ENCODE measurements at places on chromosomes 6 and 20. TPM values are rescaled to one million over a fixed set of nuclear protein-coding genes. Genes with fewer than 3 reads are reported as not detected.

DNA sequence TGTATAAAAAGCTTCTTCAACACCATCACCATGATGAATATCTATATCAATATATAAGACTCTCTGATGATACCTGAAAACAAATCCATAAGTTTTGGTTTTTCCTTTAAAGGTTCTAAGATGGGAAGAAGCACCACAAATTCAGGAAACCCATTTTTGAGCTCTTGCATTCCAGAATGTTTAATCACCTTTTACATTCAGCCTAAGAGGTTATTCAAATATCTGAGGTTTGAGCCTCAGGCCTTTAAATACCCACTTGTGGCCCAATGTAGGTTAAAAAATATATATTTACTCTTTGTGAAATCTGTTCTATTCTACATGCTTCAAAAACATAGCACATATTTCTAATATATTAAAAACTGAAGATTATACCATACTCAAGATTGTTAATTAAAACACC, 17.6 kb downstream of the HDAC2 start:
- no peak for DNase-seq

DNA sequence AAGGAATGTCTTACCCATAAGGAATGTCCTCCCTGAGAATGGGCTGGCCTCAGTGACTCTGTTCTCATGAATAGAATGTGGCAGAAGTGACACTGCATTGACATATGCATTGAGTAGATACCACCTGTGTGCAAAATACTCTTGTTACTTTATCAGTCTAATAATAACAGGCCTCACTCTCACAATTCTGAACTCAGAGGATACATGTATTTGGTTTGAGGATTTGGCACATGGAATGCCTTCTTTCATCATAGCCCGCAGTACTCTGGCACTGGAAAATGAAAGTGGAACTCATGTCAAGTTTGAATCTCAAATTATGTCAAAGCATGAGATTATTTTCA, 52.9 kb upstream of the PLCB4 start:
- DNase-seq: no peak

DNA sequence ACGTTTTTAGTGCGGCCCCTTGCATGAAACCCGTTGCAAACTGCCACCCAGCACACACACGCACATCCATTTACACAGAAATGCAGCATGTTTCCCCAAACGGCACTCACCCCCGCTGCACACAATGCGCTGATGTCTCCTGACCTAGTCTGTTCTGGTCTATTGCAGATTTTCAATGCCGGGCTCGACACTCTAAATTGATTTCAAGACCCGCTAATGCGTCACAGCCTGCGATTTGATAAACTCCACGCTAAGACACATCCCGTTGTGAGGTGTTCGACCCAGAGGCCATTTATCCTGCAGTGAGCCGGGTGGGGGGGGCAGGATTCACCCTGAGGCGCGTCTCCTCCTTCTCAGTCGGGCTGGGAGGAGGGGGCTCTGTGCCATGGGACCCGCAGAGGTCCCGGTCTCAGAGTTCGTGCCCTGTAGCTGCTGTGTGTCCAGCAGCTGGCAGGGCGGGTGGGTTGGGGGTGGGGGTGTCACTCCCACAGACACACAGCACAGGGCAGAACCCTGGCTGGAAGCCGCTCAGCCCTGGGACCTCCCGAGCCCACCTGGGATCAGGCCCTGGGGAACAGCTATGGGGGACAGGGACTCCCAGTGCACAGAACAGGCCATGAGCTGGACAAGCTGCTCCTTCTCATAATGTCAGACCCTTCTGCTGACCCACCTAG, 367.9 kb downstream of the PREX1 start:
- DNase-seq: no peak

DACT2 gene
- 3.2 TPM for total RNA-seq

GRCh38 chr6:85421181-85421580, 28.7 kb upstream of the NT5E start:
- no peak for DNase-seq

DNA sequence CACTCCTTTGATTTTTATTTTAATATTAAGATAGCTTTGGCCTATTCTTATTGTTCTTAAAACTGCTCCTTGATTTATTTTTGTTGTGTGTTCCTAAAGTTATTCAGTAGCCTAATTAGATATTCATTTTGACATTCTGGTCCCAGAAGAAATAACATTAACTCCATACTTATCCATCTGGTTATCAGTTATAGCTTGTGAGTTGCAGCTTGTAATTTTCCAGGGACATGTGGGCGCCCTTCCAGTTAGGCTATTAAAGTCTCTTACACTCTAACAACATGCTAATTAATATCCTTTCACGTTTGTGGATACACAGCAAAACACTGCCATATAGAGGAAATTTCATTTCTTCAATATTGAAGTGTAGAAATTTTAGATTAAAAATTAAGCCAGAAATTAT, 987.5 kb downstream of the HACE1 start:
- DNase-seq: no peak

- peak; percentile 50 for DNase-seq
Observed at GRCh38 chr20:19935842-19936241, 81.3 kb upstream of the NAA20 start.

GRCh38 chr20:45293041-45294002, 13.3 kb upstream of the RBPJL start:
- DNase-seq: peak; percentile 80
